ENCODE measurements at places on chromosomes 7 and 10. TPM values are rescaled to one million over a fixed set of nuclear protein-coding genes. Genes with fewer than 3 reads are reported as not detected.

The MMD2 gene
- total RNA-seq, result 0.38 TPM

DNA sequence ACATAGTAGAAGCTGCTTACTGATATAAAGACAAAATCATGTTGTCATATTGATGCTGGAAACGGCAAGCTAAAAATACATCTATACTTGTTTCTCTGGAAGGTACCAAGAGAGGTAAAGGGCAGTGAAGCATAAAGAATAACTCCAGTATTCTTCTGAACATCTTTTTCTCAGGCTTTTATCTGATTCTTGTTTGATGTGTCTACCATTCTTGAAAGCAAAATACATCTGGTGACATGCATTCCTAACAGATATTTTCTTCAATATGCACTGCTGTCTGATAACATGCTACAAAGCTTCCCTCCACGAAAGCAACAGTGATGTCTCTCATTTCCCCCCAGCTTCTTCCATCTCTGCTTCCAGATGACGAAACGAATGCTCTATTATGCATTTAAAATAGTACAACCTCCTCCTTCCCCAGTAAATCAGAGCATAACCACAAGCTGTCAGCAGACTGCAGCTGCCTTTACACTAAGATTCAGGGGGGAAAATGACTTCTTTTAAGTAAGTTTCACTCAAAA lies 100.8 kb downstream of the ARHGAP21 start:
- no peak for DNase-seq
- H3K4me3 ChIP-seq, result no peak overlapping the region
- H3K36me3 ChIP-seq, result no peaks in the 10 kb centered on the region

GRCh38 chr7:85714043-85714578 lies 527.3 kb upstream of the SEMA3D start:
- no peaks in the 10 kb centered on the region for H3K27me3 ChIP-seq
- no peak for DNase-seq
- no peak overlapping the region for H3K27ac ChIP-seq

DNA sequence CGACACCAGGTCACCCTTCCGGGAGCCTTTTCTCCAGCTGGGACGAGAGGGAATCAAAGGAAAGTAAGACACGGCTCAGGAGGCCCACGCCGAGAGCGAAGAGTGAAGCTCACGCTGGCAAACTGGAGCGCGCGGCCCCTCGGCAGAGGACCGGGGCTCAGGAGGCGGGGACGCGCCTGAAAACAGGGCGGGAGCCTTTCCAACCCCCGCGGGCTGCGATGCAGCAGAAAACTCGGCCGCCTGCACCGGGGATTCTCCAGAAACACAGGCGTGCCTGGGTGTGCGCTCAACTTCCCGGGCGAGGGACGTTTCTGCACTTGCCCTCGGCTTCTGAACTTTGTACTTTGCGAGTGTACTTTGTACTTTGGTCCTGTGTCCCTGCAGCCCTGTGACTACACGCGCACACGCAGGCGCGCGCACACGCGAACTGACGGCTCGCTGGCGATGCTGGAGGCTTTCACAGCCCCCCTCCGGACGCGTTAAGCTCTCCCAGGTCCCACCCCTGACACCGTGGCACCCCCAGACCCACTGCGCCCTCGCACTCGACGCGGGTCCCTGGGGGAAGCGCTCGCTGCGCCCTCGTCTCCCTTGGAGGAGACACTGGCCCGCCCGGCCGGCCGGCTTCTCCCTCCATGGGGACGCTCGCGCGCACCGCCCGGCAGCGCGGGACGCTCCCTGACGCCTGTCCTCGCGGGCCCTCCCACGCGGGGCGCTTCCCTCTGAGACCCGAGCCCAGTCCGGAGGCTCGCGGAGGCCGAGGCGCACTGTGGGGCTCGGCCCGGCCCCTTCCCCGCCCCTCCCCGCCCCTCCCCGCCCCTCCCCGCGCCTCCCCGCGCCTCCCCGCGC lies 588 bp upstream of the PAOX start:
- no peak overlapping the region for H3K27ac ChIP-seq
- H3K36me3 ChIP-seq, result no peaks in the 10 kb centered on the region
- peaks cover 5% of the 10 kb centered on the region for H3K4me1 ChIP-seq
- DNase-seq, result peak; percentile 63
- H3K27me3 ChIP-seq, result peaks cover 60% of the 10 kb centered on the region

DNA sequence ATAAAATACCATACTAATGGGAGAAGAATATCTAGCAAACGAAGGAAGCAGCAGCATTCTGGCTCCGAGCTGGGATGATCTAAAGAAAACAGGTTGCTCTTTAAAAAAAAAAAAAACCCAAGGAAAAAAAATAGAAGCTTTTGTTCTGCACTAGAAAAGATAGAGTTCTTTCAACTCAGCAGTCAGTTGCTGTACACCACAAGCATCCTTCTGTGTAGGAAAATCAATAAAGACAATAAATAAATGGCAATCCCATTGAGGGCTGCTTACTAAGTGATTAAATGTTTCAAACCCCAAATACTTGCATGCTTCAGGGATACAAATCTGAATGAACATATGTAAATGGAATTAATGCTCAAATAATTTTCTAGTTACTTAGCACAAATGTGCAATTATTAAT lies 207.1 kb downstream of the TEX36 start:
- DNase-seq, result no peak
- H3K36me3 ChIP-seq, result no peaks in the 10 kb centered on the region
- H3K4me3 ChIP-seq, result no peak overlapping the region
- no peaks in the 10 kb centered on the region for H3K27me3 ChIP-seq

DNA sequence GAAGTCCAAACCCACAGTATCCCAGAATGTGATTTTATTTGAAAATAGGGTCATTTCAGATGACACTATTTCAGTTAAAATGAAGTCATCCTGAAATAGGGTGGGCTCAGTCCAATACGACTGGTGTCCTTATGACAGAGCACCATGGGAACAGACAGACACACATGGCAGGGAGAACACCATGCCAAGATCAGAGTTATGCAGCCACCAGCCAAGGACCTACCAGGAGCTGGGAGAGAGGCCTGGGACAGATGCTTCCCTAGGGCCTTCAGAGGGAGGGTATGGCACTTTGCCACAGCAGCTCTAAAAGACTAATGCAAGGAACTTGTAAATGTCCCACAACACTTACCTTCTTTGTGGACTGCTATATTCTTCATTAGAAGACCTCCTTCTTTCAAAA lies 226.5 kb downstream of the NEBL start:
- no peaks in the 10 kb centered on the region for H3K36me3 ChIP-seq
- no peaks in the 10 kb centered on the region for H3K4me1 ChIP-seq
- no peak overlapping the region for H3K4me3 ChIP-seq
- no peak overlapping the region for H3K27ac ChIP-seq
- no peaks in the 10 kb centered on the region for H3K27me3 ChIP-seq

Data from GM23338 (cell line).